HS-5 (cell line): ENCODE measurements at places on chromosomes 2 and 18.
A peak's percentile ranks its signal among the peaks of the same experiment; 100 is the strongest.

- peak; percentile 83 for DNase-seq
Observed at GRCh38 chr2:7707723-7708122, 790.5 kb downstream of the RNF144A start.

- DNase-seq: no peak
Observed at GRCh38 chr2:156054983-156055382, 277.5 kb downstream of the NR4A2 start.

DNA sequence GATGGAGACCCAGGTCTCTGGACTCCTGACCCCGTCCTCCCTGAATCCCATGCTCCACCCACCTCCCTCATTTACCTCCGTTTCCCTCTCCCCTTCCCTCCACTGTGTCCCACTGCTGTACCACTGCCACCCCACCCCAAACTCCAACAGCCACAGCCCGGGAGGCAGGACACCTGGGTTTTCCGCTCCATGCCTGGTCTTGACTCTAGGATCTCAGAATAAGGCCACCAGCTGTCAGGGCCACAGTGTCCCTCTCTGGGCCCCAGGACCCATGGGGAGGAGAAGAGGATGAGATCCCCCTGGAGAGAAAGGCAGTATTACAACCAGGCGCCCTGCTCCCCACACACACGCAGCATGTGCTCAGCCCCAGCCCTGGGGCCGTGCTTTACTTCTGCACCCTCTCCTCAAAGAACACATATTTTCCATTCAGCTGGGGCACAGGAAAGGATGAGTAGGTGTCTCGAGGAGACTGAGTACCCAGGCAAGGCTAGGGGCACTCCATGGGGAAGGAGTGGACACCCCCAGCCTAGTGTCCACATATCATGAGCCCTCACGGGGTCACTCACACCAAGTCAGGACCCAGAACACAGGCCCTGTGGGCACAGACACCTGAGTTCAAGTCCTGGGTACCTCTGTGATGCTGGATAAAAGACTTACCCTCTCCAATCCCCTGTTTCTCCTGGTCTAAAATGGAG, 700 bp downstream of the RUFY4 start:
- no peak for DNase-seq

DNA sequence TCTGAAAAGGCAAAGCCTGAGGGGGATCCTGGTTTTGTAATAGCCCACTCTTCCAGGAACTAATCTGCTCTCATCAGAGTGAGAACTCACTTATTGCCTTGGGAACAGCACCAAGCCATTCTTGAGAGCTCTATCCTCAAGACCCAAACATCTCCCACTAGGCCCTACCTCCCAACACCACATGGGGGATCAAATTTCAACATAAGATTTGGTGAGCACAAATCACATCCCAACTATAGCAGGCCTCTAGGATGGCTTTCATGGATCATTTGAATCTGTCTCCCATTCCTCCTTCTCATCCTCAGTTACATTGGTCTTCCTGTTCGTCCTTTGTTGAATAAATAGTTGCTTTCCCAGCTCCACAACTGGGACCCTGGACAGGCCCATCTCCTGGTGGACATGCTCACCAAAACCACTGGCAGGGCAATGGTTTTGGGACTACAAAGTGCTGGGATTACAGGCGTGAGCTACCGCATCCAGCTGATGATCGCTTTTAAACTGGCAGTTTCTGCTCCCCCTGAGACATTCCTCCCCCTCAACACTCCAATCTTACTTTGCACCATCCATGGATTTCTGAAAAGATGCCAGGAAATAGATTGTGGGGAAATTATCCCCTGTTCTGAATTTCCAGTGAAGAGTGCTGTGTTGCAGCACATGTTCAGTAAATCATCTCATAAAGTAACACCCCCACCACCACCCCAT, 42.6 kb downstream of the MCFD2 start:
- no peak for DNase-seq
